Peyer's patch (tissue), 4 donors: ENCODE measurements at places on chromosomes 7 and 10. TPM values are rescaled to one million over a fixed set of nuclear protein-coding genes. Genes with fewer than 3 reads are reported as not detected.
A peak's percentile ranks its signal among the peaks of the same experiment; 100 is the strongest.

GRCh38 chr7:151178831-151179230 lies 8.2 kb downstream of the ASB10 start:
- H3K4me3 ChIP-seq: no peak overlapping the region
- H3K36me3 ChIP-seq: no peaks in the 10 kb centered on the region
- no peaks in the 10 kb centered on the region for H3K4me1 ChIP-seq
- DNase-seq: no peak
- H3K27ac ChIP-seq: no peak overlapping the region

DNA sequence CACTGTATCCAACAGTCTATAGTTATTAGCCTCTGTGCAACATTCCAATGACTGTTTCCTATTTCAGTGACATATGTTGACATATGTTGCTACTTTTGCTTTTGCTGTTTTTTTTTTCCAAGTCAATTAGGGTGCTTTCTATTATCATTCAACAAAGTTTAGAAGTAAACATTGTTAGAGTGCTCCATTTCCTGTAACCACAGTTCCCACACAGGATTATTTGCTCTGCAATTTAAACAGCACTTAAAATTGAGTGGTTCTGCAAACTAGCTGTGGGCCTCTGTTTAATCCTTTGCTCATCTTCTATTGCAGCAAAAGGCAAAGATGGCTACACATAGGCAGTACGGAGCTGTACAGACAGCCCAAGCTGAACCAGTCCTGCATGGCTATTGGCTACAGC lies 46.5 kb upstream of the PTN start:
- H3K36me3 ChIP-seq: no peaks in the 10 kb centered on the region
- no peak overlapping the region for H3K4me3 ChIP-seq
- H3K27ac ChIP-seq: no peak overlapping the region
- DNase-seq: no peak
- no peaks in the 10 kb centered on the region for H3K4me1 ChIP-seq

GRCh38 chr10:13615650-13616300 lies 29.0 kb downstream of the PRPF18 start:
- H3K4me3 ChIP-seq: no peak overlapping the region
- no peak overlapping the region for H3K27ac ChIP-seq
- DNase-seq: no peak
- no peaks in the 10 kb centered on the region for H3K4me1 ChIP-seq
- peaks cover 58% of the 10 kb centered on the region for H3K36me3 ChIP-seq
- H3K27me3 ChIP-seq: no peaks in the 10 kb centered on the region

- H3K4me3 ChIP-seq: no peak overlapping the region
- no peak overlapping the region for H3K27ac ChIP-seq
- no peaks in the 10 kb centered on the region for H3K27me3 ChIP-seq
- no peaks in the 10 kb centered on the region for H3K4me1 ChIP-seq
These were observed 391.4 kb downstream of the NRG3 start for GRCh38 chr10:82266438-82266837.

Gene SRRT
- total RNA-seq: 60.9 TPM

- no peaks in the 10 kb centered on the region for H3K4me1 ChIP-seq
- no peak for DNase-seq
- H3K27ac ChIP-seq: no peak overlapping the region
- no peaks in the 10 kb centered on the region for H3K36me3 ChIP-seq
These were observed 541.2 kb downstream of the ETV1 start for GRCh38 chr7:13448243-13448642.

DNA sequence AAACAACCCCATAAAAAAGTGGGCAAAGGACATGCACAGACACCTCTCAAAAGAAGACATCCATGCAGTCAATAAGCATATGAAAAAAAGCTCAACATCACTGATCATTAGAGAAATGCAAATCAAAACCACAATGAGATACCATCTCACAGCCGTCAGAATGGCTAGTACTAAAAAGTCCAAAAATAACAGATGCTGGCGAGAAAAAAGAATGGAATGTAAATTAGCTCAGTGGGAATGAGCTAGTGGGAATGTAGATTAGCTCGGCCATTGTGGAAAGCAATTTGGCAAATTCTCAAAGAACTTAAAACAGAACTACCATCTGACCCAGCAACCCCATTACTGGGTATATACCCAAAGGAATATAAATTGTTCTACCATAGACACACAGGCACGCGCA lies 287.0 kb downstream of the WDR37 start:
- DNase-seq: no peak
- no peak overlapping the region for H3K27ac ChIP-seq
- H3K27me3 ChIP-seq: no peaks in the 10 kb centered on the region
- no peaks in the 10 kb centered on the region for H3K4me1 ChIP-seq
- no peaks in the 10 kb centered on the region for H3K36me3 ChIP-seq
- no peak overlapping the region for H3K4me3 ChIP-seq

Gene OR6V1
- total RNA-seq: not detected

GRCh38 chr10:1559311-1559710 lies 178.0 kb downstream of the ADARB2 start:
- H3K27me3 ChIP-seq: no peaks in the 10 kb centered on the region
- no peaks in the 10 kb centered on the region for H3K36me3 ChIP-seq
- DNase-seq: peak; percentile 19
- no peak overlapping the region for H3K4me3 ChIP-seq
- H3K4me1 ChIP-seq: no peaks in the 10 kb centered on the region

Gene AGAP6
- 20.8 TPM for total RNA-seq

DNA sequence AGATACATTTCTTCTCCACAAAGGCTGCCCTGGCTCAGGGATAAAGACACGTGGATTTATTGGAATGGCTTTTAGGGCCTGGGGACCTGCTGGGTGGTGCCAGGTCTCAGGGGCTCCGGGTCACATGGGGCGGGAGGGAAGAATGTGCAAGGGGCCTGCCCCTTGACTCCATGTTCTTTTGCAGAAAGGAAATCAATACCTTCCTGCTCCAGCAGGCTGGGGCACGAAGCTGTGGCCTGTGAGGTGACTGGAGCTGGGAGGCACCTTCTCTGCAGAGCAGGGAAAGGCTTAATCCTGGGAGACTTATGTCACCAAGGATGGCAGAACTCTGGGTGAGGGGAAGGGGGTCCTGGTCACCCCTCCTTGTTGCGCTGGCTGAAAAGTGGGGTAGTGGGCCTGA lies 42.3 kb upstream of the GNA12 start:
- DNase-seq: no peak
- H3K4me1 ChIP-seq: no peaks in the 10 kb centered on the region
- H3K27ac ChIP-seq: no peak overlapping the region
- H3K36me3 ChIP-seq: no peaks in the 10 kb centered on the region
- H3K4me3 ChIP-seq: no peak overlapping the region

Gene MSS51
- 6.8 TPM for total RNA-seq

DNA sequence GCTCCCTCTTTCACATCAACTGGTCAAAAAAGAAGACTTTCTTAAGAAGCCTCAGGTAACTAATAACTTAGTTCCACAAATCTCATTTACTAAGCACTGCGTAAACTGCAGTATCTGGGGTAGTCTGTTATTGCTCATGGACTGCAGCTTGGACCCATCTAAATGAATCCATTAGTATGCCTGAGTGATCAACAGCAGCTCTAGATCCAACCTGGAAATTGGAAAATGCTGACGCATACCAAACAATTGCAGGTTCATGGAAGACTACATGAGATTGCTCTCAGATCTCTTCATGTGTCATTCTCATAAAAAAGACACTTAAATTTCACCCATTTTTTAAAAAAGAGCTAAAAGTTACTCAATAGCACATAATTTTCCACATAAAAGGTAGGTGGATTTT lies 121.6 kb downstream of the IDE start:
- no peak for DNase-seq
- H3K36me3 ChIP-seq: peaks cover 33% of the 10 kb centered on the region
- no peak overlapping the region for H3K4me3 ChIP-seq
- no peaks in the 10 kb centered on the region for H3K4me1 ChIP-seq

GRCh38 chr7:126778101-126778500 lies 474.6 kb downstream of the GRM8 start:
- H3K27ac ChIP-seq: no peak overlapping the region
- H3K4me3 ChIP-seq: no peak overlapping the region
- H3K4me1 ChIP-seq: no peaks in the 10 kb centered on the region
- no peak for DNase-seq
- no peaks in the 10 kb centered on the region for H3K36me3 ChIP-seq

DNA sequence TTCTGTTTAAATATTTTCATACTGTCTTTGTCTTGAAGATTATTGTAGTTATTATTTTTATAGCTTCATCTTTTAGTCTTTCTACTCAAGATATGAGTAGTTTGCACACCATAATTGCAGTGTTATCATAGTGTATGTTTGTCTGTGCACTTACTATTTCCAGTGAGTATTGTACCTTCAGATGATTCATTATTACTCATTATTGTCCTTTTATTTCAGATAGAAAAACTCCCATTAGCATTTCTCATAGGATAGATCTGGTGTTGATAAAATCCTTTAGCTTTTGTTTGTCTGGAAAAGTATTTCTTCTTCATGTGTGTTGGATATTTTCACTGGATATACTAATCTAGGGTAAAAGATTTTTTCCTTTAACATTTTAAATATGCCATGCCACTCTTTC lies 646.2 kb upstream of the GRM3 start:
- H3K27me3 ChIP-seq: no peaks in the 10 kb centered on the region
- no peak for DNase-seq
- no peak overlapping the region for H3K4me3 ChIP-seq
- no peaks in the 10 kb centered on the region for H3K4me1 ChIP-seq
- no peaks in the 10 kb centered on the region for H3K36me3 ChIP-seq

DNA sequence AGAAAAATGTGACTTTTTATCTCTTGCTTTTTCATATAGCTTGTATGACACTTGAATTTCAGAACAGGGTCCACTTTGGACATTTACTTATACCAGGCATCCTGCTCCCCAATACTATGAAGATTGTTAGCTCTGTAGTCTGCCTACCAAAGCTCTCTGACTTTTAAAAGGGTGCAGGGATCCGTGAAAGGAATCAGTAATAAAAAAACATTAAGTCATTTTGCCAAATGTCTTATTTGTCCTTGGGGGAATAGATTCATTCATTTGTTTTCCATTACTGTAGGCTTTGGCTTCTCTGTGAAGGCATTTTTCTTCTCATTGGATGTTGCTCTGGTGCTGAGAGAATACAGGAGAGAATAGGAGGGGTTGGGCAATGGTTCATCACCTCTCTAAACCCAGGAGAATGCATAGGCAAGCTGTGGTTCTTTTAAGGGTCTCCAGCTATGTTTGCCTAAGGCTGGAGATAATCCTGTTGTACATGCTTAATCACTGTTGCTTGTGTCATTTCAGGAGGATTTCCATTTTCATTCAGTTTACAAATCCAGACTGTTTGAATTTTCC lies 103.5 kb downstream of the SRI start:
- H3K4me3 ChIP-seq: no peak overlapping the region
- H3K27me3 ChIP-seq: no peaks in the 10 kb centered on the region
- H3K4me1 ChIP-seq: no peaks in the 10 kb centered on the region
- no peak for DNase-seq
- H3K27ac ChIP-seq: no peak overlapping the region

GRCh38 chr10:70758757-70759514 lies 26.2 kb downstream of the TBATA start:
- H3K27ac ChIP-seq: no peak overlapping the region
- no peaks in the 10 kb centered on the region for H3K4me1 ChIP-seq
- no peaks in the 10 kb centered on the region for H3K27me3 ChIP-seq
- no peak overlapping the region for H3K4me3 ChIP-seq
- H3K36me3 ChIP-seq: no peaks in the 10 kb centered on the region
- DNase-seq: peak; percentile 89
